ENCODE measurements at places on chromosomes 2 and 18.

GRCh38 chr18:53375621-53376020 lies 848.8 kb downstream of the MBD2 start:
- no peak for DNase-seq

GRCh38 chr2:111990856-111991255 lies 64.2 kb upstream of the TMEM87B start:
- DNase-seq, result no peak

DNA sequence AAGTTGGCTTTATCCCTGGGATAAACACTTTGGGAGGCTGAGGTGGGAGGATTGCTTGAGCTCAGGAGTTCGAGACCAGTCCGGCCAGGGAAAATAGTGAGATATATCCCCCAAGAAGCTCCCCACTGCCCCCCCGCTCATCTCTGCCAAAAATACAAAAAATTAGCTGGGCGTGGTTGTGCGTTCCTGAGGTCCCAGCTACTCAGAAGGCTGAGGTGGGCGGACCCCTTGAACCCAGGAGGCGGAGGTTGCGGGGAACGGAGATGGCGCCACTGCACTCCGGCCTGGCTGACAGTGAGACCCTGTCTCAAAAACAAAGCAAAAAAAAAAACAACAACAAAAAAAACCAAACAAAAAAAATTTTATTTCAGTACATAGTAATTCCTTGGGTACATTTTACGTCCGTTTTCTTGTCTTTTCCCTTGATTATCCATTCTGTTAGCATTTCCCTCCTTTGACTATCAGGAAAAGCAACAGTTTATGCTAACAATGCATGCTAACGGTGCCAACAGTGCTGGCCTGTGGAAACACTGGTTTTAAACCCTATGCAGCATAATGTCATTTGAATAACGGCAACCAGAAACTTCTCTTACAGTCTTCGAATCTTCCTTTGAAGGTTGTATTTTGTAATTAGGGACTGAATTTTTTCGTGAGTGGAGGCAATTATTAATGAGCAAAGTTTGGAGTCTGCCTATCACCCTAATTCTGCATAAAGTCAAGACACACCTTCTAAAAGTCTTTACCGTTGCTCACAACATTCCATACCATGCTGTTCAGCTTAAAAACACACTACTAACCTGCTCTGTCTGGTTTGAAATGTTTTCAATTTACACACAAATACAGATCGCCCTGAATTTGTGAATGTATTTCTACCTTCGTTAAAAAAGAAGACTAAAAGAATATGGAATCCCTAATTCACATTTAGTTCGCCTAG lies 721 bp upstream of the MIB1 start:
- no peak for DNase-seq

- peak; percentile 2 for DNase-seq
Observed at GRCh38 chr2:150919901-150920300, 341.8 kb downstream of the RBM43 start.

- DNase-seq, result no peak
Observed at GRCh38 chr18:79975985-79976680, 11.7 kb downstream of the HSBP1L1 start.

- DNase-seq, result no peak
Observed at GRCh38 chr2:218709908-218710307, 727 bp upstream of the TTLL4 start.

DNA sequence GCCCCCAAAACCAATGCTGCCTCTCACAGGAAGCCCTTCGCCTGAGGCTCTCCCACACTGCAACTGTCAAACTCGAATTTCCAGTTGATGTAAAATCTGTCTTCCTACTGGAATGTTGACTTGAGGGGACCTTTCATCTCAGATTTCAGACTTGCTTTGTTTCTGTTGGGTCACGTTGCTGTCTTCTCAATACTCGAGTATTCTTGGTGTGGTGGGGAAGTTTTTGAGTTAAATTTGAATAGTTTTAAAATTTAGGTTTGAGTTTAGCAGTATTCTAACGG lies 50.8 kb downstream of the AGAP1 start:
- no peak for DNase-seq

- no peak for DNase-seq
Observed at GRCh38 chr2:38145236-38145635, 69.3 kb upstream of the CYP1B1 start.

GRCh38 chr18:32711862-32712261 lies 61.0 kb downstream of the KLHL14 start:
- DNase-seq, result no peak

GRCh38 chr2:200453142-200453852 lies 56.6 kb downstream of the KCTD18 start:
- DNase-seq, result no peak

DNA sequence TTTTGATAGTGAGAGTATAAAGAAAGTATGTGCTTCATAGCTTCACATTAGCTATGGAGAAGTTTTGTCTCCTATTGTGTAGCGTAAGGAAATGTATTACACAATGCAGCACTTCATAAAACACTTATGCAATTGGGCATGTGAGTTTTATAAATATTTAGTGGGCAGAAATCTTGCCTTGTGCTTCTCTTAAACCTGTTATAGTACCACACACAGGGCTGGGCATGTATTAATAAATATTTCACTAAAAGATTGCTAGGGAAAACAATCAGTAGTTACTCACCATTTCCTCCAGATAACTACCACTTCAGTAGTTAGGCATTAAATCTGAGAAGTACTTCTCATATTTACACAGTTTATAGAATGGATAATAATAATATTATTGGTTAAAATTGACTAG lies 1080.8 kb upstream of the PIK3C3 start:
- DNase-seq, result no peak

GRCh38 chr2:149219856-149220255 lies 110.5 kb upstream of the LYPD6 start:
- DNase-seq, result no peak

- no peak for DNase-seq
Observed at GRCh38 chr2:132615329-132616085, 54.5 kb downstream of the LYPD1 start.

DNA sequence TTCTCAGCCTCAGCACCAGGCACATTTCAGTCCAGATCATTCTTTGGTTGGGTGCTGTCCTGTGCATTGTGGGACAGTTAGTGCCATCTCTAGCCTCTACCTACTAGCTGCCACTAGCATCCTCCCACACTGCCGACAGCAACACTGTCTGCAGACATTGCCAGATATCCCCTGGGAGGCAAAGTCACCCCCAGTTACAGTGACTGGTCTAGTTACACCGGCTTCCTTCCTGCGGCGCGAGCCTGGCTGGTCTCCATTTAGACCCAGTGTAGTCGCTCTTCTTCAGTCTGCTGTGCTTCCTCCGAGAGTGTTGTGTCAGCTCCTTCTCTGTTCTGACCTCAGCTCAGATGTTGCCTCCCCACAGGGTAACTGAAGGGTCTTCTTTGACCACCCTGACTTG lies 283.1 kb downstream of the PHLPP1 start:
- no peak for DNase-seq

DNA sequence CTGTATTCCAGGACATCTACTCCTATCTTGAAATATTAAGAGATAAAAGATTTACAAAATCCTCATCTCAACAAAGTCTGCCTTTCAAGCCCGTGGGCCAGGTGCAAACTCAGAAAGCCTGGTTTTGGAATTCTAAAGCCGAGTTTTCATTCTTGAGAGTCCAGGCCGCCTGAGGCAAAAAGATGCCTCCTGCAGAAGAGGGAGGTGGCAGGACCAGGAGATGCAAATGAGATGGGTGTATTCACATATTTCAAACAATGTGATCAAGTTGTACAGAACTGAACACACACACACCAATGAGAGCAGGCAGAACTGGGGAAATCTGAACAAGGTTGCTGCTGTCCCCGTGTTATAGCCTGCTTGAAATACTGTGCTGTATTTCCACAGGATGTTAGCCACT lies 7.7 kb upstream of the HS6ST1 start:
- DNase-seq, result no peak

GRCh38 chr2:226424971-226425370 lies 374.6 kb downstream of the IRS1 start:
- DNase-seq, result no peak

DNA sequence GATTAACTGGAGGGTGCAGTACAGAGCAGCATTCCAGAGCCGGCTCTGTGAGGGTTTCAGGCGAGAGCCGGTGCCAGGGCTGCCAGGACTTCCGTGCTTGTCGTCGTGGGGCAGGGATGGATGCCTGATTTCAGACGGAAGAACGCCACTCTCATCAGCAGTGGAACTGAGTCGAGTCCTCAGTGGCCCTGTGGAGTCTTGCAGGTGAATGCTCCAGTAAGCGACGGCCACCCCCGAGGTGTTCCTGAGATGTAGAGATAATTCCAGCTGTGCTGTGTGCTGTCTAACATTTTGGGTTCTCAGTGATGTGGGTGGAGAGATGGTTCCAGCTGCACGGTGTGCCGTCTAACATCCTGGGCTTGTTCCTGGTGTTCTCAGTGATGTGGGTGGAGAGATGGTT lies 103.1 kb upstream of the ALKAL2 start:
- DNase-seq, result no peak

DNA sequence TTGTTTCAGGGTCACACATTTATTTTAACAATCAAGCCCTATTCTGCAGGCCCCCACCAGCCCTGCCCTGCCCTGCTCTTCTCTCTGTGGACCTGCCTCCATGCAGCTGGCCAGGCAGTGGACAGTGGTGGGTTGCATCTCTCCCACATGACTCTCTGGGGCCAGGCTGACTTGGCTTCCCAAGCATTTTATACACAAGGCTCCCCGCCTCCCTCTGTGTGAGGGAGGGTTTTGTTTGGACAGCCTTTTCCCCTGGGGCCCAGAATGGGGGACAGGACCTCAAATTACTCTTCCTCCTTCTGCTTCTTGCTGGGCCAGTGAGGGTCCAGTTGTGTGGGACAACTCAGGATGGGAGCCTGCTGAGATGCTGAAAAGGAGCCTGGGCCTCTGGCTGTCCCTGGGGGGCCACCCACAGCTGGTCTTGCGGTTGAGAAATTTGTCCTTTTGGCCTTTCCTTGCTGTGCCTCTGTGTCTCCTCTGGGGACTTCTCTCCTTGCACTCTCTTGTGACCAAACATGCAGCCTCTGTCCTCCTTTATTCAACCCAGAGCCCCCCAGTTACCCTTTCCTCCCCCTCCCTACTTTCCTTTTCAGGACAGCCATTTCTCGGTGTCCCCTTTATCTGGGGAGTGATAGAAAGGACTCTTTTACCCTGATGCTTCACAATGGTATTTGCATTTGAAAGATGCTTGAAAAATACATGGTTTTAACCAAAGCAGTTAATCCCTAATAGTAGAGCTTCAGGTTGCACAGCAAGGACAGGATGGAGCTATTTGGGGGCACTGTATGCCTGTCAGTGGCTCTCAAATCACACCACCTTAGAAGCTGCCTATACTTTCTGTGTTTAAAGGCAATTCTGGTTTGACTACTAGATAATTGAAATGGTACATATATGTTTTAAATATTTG lies 151.1 kb downstream of the FHOD3 start:
- no peak for DNase-seq

DNA sequence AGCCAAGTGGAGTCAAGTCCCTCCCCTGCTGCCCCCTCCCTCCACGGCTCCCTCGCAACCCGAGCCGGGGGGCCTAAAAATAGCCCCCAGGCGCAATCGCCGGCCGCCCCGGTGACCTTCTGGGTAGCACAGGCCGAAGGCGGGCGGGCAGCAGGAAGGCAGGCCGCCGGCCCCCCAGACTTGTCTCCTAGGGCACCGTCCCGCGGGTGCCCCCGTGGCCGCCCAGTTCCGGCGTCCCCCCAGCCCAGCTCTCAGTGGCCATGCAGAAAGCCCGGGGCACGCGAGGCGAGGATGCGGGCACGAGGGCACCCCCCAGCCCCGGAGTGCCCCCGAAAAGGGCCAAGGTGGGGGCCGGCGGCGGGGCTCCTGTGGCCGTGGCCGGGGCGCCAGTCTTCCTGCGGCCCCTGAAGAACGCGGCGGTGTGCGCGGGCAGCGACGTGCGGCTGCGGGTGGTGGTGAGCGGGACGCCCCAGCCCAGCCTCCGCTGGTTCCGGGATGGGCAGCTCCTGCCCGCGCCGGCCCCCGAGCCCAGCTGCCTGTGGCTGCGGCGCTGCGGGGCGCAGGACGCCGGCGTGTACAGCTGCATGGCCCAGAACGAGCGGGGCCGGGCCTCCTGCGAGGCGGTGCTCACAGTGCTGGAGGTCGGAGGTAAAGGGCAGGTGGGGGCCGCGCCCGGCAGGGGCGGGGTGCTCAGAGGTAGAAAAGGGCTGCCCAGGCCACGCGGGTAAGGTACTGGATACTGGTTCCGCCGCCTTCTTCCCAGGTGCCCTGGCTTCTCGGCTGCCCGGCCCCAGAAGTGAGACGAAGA lies at the start of gene SPEG:
TSS of gene SPEG (plus strand) at position 126 of the 808 bp plus-strand sequence. CDS start at position 261, 135 bp downstream.
- DNase-seq, result no peak

DNA sequence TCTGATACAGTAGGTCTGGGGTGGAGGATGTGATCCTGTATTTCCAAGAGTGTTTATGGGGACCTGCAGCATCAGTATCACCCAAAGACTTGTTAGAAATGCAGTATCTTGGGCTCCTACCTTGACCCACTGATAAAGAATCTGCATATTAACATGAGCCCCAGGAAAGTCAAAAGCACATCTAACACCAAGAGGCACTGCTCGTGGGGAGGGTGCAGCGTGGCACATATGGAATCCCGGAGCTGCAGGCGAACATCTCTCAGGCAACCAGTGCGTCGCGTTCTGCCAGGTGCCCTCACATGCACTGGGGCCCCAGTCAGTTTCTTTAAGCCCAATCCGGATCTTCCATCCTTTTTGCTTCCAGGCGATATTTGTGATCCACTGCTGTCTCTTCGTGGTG lies 41.3 kb upstream of the ASB18 start:
- no peak for DNase-seq

GRCh38 chr2:240501531-240501991 lies 56.2 kb downstream of the ANKMY1 start:
- no peak for DNase-seq

DNA sequence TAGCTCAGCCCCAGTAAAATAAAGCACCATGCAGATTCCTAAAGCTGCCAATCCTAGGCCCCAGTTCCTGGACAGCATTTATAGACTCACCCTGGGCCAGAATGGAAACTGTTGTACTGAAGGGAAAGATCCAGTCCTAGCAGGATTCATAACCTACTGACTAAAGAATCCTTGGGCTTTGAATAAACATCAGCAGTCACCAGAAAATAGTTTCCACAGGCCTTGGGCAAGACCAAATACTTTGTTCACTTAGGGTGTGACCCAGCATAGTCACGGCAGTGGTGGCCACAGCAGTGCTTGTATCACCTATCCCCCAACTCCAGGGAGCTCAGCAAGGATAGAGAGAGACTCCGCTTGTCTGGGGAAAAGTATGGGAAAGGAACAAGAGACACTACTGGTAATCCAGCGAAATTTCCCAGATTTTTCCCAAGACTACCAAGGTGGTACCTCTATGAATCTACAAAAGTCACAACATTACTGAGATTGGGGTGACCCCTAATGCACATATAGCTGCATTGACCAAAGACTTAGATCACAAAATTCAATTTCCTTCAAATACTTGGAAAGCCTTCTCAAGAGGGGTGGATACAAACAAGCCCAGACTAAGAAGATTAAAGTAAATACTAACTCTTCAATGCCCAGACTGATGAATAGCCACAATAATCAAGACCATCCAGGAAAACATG lies 748.1 kb upstream of the LRATD1 start:
- DNase-seq, result no peak

All from ACHN (cell line).